ENCODE measurements at places on chromosomes 3 and 15.
A peak's percentile ranks its signal among the peaks of the same experiment; 100 is the strongest.

DNA sequence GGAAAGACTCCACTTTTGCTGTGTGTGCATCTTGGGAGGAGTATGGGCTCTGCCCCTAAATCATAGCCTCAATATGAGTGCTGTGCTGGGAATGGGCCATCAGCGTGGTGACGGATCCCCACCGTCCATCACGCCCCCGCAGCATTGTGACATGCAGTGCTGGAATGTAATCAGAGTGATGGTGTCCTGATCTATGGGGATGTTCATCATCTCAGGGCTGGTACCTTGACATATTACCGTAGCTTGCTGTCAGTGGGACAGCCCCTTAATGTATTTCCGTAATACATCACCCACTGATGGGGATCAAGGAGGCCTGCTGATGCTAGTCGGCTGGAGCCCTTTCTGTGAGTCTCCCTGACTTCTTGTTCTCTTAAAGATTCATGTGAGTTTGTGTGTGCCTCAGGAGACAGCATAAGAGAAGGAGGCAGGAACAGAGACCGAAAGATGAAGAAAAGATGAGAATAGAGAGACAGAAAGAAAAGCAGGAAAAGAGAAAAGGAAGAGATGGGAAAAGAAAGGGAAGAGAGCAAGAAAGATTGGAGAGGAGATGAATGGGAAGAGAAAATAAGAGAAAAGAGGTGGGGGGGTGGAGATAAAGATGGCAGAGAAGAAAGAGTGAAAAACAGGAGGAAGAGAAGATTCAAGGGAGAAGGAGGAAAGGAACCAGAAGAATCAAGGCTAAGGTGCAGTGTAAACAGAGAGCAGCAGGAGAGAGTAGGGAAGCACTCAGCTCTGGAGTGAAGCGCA is 183.7 kb downstream of the RPLP1 start:
- DNase-seq, result no peak

DNA sequence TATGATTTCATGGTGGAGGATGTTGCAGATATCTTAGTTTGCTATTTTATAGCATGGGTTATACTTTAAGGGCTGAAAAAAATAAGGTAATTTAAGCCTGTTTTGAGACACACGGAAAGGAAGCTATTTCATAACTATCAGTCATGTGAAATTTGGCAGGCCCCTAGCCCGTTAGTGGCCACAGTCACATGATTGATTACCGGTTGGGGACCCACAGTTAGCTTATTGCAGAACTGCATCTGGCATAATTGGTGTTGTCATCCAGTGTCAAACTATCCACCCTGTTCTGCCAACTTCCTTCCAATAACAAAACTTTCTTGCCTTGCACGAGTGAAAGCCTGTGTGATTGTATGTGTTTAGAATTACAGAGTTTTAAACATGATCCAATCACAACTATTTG is 35.2 kb downstream of the FNDC3B start:
- no peak for DNase-seq

- DNase-seq, result peak; percentile 89
Measured at GRCh38 chr3:54882129-54882833, 45.6 kb downstream of the LRTM1 start.

GRCh38 chr3:140019946-140020345 is 85.0 kb downstream of the CLSTN2 start:
- DNase-seq, result no peak

DNA sequence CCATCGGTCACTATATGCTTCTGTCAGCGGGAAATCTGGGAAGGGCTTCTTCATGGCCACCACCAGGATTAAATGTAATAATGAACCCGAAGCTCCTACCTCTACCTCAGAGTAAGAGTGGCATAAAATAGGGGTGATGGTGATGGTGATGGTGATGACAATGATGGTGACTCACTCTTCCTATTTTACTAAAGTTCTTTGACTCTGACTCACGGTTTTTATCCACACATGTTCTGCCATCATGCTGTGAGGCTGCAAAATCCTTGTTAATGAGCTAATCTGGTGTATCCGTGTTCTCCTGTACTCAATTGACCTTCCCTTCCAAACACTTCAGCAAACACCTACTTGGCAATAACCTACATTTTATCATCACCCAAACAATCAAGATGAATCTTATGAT is 18.3 kb upstream of the FOXP1 start:
- no peak for DNase-seq

GRCh38 chr3:178437236-178437635 is 99.0 kb upstream of the KCNMB2 start:
- DNase-seq, result no peak

- no peak for DNase-seq
Measured at GRCh38 chr3:8456412-8456811, 45.2 kb upstream of the LMCD1 start.

DNA sequence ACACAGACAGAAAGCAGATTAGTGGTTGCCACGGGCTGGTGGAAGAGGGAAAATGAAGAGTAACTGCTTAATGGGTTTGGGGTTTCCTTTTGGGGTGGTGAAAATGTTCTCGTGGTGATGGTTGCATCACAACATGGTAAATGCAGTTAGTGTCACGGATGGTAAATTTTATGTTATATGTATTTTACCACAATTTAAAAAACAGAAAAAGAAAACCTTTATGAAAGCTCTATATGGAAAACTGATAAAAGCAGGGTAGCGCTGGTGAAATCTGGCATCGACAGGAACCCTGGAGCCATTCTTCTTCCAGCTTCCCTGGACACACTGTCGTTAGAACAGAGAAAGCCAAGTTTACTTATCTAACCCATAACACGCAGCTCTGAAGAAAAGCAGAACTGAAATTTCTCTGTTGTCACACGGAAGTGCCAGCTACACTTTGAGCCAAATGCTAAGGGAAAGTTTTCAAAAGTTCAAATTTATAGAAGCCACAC is 287.7 kb upstream of the NR2F2 start:
- no peak for DNase-seq

DNA sequence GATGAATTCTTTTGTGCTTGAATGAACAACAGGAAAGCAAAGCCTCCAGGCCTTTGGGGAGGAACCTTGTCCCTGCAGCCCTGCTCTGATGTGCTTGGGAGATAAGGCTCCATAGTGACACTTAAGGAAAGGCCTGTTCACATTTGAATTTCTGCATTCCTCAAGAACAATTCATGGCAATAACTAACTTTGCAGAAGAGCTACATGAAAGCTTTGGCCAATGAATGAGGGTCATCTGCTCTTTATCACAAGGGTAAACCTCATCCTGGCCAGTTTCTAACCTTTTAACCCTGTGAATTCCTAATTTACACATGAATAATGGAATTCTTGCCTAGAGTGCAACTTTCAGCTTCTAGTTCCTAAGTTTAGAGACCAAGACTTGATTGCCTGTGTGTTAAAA is 5.6 kb downstream of the PRTG start:
- peak; percentile 69 for DNase-seq

DNA sequence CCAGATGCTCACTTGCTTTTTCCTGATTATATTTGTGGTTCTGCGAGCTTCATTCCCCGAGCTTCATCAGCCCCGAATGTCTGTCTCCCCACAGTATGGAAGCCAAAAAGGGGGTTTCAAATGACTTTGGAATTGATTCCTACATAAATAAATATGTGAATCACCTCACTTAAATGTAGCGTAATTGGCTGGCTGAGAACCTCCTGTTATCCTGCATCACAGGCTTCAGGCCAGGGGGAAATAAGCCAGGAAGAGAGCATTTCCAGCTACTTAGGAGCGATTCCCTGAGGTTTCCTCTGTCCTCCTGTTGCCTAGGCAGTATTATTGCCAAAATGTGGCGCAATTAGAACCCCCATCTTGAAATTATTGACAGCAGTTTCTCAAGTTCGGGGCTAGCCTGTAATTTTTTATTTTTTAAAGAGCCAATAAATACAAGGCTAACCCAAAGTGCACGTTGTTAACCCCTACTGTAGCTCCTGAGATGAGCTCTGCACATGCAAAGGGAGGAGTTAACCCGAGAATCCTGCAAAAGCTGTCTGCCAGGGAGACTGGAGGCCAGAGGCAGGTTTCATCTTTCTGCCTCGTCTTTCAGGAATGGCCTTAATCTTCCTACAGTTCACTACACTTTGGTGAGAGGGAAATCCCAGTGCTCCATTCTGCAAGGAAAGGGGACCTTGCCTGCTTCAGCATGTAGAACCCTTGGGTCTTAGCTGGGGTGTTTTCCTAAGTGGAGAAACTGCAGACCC is 148.2 kb downstream of the ADAMTS9 start:
- DNase-seq, result no peak

- DNase-seq, result peak; percentile 76
Measured at GRCh38 chr15:73573572-73573971, 59.6 kb downstream of the NPTN start.

GRCh38 chr15:28019594-28020309 is 79.4 kb downstream of the OCA2 start:
- no peak for DNase-seq

- DNase-seq, result no peak
Measured at GRCh38 chr15:95972812-95973211, 357.7 kb upstream of the NR2F2 start.

DNA sequence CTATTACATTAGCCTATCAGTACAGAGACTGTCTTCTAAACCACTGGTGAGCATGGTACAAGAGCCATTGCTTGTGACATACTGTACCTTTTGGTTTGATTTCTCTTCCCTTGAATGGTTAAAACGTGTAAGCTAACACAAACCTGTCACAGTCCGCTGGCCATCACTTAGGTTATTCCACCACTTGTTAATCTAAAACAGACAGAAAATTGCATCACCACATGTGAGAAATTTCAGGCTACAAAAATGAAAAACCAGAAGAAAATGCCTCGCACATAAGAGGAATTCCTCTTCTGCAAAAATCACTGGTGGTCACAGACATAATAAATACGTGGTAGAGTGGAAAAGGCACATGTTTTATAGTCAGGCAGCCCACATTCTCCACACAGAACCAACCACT is 22.1 kb downstream of the PARL start:
- DNase-seq, result no peak

- DNase-seq, result no peak
Measured at GRCh38 chr15:34332553-34333120, 4.9 kb downstream of the SLC12A6 start.

- no peak for DNase-seq
Measured at GRCh38 chr15:47813748-47814384, 96.6 kb downstream of the SEMA6D start.

- DNase-seq, result no peak
Measured at GRCh38 chr3:97189835-97190234, 375.4 kb downstream of the EPHA6 start.

- no peak for DNase-seq
Measured at GRCh38 chr3:119796368-119796767, 14.5 kb downstream of the NR1I2 start.

- no peak for DNase-seq
Measured at GRCh38 chr3:185067173-185067572, 85.7 kb downstream of the C3orf70 start.

DNA sequence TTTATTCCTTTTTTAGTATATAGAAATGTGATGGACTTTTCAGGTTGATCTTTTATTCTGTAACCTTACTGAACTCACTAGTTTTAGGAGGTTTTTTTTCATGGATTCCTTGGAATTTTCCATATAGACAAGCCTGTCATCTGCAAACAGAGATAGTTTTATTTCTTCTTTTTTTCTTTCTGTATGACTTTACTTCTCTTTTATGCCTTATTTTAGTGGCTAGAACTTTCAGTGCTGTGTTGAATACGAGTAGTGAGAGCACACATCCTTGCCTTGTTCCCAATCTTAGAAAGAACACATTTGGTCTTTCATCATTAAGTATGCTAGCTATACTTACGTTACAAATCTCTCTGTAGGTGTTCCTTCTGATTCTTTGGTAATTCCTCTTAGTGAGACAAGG is 336.5 kb downstream of the PTPRG start:
- no peak for DNase-seq

GRCh38 chr15:56428821-56429458 is 36.0 kb downstream of the MNS1 start:
- peak; percentile 37 for DNase-seq

DNA sequence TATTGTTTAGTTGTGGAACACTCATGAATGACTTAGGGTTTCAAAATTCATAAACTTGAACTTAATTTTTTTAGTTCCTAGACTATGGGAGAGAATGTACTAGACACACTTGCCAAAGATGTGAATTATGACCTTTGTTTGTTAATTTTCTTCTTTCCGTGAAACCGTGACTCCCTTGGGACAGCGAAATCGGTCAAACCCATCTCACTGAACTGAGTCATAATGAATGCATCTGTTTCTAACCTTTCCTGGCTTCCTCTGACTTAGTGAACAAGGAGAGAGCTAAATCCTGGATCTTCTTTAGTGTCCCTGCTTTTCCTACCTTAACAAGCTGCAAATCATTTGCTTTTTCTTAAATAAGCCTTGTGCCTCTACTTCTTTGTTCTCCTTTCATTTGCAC is 85.5 kb downstream of the LARS2 start:
- DNase-seq, result peak; percentile 14

DNA sequence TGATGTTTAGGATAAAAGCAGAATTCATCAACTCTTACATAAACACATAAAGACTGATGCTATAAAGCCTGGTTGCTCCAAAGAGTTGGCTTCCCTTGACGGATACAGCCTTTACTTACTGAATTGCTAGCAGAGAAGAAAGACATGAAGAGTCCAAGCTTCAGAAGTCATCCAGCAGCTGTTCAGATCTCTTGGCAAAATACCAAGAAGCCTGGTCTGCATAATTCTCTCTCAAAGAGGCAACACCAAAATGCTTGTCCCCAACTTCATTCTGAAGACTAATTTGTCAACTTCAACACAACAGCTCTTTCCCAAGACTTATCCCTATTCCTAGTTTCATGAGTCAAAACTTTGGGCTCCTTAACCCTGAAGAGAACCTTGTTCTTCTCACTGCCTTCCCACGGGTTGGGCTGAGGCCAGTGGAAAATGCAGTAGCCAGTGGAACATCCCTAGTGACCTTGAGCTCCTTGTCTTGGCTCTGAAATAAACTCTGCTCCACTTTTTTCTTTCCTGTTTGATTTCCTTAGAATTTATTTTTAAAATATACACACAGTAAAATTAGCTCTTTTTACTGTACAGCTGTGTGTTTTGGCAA is 119.2 kb upstream of the THBS1 start:
- DNase-seq, result peak; percentile 54

DNA sequence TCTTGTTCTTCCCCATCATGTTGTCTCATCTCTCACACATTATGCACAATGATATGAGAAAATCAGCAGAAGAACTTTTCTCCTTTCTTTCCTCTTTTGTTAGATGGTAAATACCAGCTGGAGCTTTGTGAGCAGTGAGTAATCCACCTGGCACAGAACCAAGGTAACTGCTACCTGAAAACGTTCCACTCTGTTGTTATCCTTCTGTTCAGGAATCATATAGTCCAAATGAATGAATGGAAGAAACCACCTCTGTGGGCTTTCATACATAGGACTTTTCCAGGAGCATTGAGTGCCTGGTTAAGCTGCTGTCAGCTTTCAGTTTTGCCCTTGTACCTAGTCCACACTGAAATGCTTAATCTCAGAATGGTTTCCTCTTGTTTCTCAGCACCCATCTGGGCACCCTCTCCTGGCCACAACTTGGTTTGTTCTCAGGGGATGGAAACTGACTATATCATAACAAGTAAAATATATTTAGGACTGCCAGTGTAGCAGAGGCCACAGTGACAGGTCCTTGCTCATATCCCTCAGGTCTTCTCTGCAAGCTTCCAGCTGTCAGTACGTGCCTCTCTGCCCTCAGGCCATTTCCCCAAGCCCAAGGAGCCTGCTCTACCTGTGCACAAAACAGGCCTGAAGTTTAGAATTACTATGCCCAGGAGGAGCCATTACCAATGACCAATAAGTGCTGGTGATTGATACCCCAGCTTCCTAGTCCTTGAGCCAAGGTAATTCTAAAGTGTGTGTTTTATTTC is 23.5 kb upstream of the SLC4A7 start:
- no peak for DNase-seq

- DNase-seq, result no peak
Measured at GRCh38 chr3:144263706-144264105, 292.1 kb downstream of the DIPK2A start.

- DNase-seq, result no peak
Measured at GRCh38 chr3:191695131-191695814, 234.3 kb downstream of the PYDC2 start.

GRCh38 chr3:150345021-150345538 is 63.0 kb upstream of the TSC22D2 start:
- DNase-seq, result peak; percentile 90
